GM10248 (cell line): ENCODE measurements at places on chromosomes 16 and 17.

- peak; percentile 99 for DNase-seq
Observed at GRCh38 chr16:2474877-2475412, at the start of gene TBC1D24. Gene TBC1D24 (plus strand): TSS chr16:2475127. CDS start chr16:2496149, 21,022 bp downstream.

GRCh38 chr16:53084746-53085334 lies 30.0 kb downstream of the CHD9 start:
- DNase-seq: no peak

GRCh38 chr17:10614536-10615155 lies 42.5 kb downstream of the MYH3 start:
- DNase-seq: peak; percentile 67

DNA sequence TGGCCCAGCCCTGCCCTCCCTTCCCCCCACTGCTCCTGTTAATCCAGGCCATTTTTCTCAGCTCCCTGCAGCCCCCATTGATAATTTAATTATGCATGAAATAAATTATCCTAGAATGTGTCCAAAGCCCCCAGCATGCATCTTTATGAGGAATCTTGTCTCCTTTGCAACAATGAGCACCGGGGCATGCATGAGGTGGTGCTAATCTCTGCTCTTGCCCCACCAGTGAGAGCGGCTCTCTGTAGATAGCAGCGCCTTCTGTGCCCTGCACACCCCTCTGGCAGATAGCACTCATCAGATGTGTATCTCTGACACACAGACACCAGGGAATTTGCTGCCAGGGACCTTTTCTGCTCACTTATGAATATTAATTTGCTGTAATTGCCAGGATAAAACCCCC lies 140.2 kb upstream of the CDC42EP4 start:
- DNase-seq: no peak

DNA sequence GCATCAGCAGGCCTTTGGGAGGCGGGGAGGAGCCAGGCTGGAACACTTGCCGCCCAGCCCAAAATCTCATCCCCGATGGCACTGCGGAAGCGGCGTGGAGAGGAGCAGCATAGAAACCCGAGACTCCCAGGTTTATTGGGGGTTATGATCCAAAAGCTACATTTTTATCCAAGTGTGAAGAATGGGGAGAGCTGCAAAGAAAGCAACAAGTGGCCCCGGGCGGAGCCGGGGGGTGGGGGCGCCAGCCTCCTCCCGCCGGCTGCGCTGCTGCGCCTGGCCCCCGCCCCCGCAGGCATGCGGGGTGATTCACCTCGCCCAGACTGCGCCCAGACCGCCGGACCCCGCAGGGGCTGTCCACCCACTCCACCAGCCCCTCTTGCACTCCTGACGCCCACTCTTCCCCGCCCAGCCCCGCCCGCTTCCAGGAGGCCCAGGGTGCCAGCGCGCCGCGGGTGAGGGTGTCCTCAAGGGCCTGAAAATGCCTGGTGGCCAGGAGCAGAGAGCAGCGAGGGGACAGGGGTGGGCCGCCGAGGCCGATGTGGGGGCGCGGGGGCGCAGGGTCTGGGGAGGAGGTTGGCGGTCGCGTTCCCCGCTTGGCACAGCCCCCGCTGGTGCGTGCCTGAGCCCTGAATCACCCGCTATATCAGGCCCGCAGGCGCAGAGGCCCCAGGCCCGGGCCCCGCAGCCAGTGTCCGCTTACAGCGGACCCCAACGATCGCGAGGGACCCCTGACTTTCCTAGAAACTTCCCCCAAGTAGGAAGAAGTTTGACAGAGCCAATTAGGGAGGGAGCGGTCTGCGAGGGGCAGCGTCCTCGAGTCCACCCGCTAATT lies 1.3 kb downstream of the CAVIN1 start:
- no peak for DNase-seq

DNA sequence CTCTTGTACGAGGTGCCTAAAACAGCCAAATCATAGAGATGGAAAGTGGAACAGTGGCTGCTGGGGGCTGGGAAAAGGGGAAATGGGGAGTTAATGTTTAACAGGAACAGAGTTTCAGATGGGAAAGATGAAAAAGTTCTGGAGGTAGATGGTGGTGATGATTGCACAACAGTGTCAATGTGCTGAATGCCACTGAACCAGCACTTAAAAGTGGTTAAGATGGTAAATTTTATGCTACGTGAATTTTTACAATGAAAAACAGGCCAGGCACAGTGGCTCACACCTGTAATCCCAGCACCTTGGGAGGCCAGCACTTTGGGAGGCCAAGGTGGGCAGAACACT lies 130.4 kb downstream of the C16orf78 start:
- no peak for DNase-seq

DNA sequence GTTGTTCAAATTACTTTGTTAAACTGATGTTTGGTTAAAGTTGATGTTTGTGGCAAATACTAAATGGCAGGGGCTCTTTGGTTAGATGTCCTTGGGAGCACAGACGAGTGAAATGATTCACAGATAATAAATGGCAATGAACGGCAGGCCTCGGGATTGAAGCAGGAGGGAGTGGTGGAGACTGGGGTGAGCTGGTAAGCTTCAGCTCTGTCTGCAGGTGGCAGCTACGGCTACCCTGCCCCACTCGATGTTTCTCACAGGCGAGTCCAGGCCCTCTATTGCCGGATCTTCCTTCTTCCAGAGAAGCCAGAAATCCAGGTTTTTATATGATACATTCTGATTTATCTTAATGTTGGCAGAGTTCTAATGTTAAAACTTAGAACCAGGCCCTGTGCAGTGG lies 144.8 kb upstream of the CACNG5 start:
- no peak for DNase-seq

- no peak for DNase-seq
Observed at GRCh38 chr16:62033065-62033464, 3.2 kb downstream of the CDH8 start.

GRCh38 chr17:47218896-47219430 lies 9.8 kb downstream of the MYL4 start:
- DNase-seq: no peak
